ENCODE measurements at places on chromosomes 13 and 19.
A peak's percentile ranks its signal among the peaks of the same experiment; 100 is the strongest.

DNA sequence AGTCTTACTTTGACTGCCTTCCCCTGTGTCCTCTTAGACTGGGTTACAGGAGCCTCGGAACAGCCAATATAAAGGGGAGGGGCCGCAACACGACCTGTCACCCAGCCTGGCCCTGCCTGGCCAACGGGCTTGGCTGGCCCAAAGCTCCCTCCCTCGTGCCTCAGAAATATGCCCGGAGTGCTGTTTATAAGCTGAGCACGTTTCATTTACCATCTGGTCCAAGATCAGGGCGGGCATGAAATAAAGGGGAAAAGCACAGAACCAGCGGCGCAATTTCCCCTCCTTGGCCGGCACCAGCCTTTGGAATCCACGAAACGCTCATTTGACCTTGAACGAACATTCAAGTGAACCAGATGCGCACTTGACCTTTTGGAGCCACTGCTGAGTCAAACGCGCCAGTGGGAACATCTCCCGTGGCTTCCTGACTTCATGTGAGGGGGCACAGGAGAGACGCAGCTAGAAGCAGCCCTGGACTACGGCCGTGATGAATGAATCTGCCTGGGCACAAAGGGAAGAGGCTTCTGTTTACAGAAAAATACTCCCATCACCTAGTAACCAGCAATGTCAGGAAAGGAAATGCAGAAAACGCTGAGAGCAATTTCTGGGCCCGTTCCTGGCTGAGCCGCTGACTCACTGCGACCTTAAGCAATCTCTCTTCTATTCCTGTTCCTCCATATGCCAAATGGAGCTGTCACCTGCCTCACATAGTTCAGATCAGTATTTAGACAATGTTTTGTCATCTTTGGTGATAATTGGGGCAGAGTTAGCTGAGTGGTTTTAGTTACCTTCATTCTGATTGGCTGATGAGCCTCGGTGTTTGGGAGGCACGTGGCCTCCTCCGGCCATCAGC lies 53.3 kb downstream of the RFX2 start:
- peak; percentile 62 for DNase-seq

DNA sequence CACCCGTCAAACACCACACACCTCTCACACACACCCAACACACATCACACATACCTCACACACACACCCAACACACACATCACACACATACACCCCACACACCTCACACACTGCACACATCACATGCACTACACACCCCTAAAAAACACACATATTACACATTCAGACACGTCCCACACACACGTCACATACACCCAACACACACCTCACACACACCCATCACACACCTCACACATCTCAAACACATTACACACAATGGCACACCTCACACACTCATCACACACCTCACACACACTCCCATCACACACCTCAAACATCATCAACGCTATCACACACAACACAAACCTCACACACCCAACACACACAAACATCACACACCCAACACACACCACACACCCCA lies 133.1 kb downstream of the CRYL1 start:
- DNase-seq: no peak

- no peak for DNase-seq
Measured at GRCh38 chr13:28301839-28302238, 163.5 kb downstream of the PAN3 start.

GRCh38 chr13:100440751-100441425 lies 147.7 kb downstream of the GGACT start:
- no peak for DNase-seq

GRCh38 chr19:13160557-13160956 lies 10.3 kb downstream of the IER2 start:
- no peak for DNase-seq

DNA sequence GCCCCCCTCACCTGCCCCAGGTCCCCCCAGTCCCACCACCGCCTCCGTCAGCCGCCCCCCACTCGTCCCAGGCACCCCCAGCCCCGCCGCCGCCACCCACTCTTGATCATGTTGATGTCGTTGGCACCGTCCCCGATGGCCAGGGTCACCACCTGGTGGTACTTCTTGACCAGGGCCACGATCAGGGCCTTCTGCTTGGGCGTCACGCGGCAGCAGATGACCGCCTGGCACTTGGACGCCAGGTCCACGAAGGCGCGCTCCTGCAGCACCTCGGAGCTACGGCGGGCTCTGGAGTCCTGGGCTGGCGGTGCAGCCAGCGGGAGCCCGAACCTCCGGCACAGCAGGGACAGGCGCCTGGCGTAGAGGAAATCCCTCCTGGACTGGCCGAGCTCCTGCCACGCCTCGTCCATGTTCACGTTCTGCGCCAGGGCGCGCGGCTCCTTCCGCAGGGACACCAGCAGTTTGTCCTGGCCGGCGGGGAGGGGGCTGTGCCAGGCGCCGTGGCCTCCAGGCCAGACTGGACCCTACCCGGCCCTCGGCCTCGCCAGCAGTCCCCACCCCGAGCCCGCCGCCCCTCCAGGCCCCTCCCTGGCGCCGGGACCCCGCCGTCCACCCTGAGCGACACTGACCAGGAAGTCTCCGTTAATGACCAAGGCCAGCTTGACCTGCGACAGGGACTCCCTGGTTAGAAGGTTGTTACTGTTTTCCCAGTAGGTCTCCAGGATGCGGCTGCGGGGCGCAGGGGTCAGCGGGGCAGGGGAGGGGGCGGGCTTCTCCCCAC lies 22.6 kb downstream of the ATP8B3 start:
- no peak for DNase-seq

- no peak for DNase-seq
Measured at GRCh38 chr13:101035119-101035620, 360.6 kb upstream of the TMTC4 start.

- DNase-seq: no peak
Measured at GRCh38 chr13:23081901-23082300, 98.9 kb upstream of the SGCG start.

DNA sequence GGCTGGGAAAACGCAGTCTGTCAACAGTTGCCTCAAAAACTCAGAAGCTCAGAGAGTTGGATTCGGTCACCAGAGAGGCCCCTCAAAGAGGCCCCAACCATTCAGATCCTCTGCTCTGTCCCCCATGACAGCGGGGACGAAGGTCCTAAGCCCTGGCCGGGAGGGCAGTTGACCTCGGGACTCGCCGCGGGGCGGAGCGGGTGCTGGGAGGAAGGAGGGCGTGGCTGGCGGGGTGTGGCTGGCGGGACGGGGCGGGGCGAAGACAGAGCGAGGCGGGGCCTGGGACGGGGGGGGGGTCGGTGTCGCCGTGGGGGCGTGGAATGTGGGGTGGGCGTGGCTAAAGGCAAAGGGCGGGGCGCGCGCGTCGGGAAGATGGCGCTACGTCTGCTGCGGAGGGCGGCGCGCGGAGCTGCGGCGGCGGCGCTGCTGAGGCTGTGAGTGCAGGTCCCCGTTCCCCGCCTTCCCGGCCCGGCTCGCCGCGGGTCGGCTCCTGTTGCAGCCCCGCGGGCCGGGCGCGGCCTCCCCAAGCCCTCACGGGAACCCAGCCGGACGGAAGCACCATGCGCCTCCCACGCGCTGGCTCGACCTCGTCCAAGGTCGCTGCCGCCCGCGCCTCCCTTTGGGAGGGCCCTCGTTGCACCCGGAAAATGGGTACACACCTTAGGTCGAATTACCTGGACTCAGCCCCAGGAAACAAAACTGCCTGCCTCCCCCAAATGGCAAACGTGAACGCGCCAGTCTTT lies 105.2 kb downstream of the TM9SF2 start:
- peak; percentile 93 for DNase-seq

DNA sequence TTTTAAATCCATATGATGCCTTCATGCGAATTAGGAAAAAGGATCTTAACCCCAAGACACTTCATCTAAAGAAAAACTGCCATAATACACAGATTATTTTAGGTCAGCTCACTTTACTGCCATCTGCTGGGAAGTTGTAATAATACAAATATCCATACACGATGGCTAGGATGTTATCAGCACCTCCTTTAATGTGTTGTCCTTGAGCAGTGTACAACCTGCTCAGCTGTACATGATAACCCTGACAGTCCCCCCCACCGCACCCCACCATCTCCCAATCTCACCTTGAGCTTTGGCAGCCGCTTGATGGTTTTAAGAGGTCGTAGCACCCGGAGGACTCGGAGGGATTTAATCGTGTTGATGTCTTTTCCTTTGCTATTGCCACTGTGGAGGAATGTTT lies 112.2 kb downstream of the IER2 start:
- DNase-seq: peak; percentile 74

GRCh38 chr19:43820098-43820883 lies 6.8 kb upstream of the ZNF283 start:
- DNase-seq: peak; percentile 20

GRCh38 chr19:50820086-50820485 lies 3.5 kb downstream of the KLK1 start:
- DNase-seq: no peak

GRCh38 chr13:45385907-45386553 lies 32.1 kb downstream of the SLC25A30 start:
- DNase-seq: no peak

- no peak for DNase-seq
Measured at GRCh38 chr19:731000-731399, 19.9 kb upstream of the MISP start.

- peak; percentile 67 for DNase-seq
Measured at GRCh38 chr19:15264061-15264932, 32.0 kb upstream of the EPHX3 start.

- DNase-seq: no peak
Measured at GRCh38 chr13:69194130-69194529, 913.5 kb upstream of the ATXN8OS start.

DNA sequence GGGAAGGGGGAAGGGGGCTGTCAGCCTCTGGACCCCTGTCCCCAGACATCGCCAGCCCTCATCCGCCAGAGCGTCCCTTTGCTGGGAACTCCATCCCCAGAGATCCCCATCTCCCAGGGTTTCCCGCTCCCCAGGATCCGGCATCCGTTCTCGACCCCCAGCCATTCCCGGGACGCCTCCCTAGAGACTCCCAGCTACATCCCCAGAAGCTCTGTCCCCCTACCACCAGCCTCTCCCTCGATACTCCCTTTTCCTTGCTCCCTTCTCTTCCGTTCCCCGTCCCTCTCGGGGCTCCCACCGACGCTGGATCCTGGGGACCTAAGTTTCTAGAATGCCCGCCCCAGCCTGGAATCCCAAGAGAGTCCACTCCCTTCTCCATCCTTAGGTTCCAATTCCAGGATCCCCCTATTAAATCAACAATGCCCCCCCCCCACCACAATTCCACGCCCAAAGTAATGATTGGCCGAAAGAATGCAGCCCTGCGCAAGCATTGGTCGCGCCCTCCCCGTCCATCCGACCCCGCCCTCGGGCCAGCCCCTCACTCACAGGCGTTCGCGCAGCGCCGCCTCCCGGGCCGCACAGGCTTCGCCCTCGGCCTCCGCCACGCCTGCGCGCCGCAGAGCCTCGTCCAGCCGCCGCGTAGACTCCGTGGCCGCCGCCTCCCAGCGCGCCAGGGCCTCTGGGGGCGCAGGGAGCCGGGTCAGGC lies 3.2 kb downstream of the CCDC194 start:
- DNase-seq: peak; percentile 81

GRCh38 chr13:95437561-95437960 lies 115.0 kb upstream of the CLDN10 start:
- DNase-seq: no peak

DNA sequence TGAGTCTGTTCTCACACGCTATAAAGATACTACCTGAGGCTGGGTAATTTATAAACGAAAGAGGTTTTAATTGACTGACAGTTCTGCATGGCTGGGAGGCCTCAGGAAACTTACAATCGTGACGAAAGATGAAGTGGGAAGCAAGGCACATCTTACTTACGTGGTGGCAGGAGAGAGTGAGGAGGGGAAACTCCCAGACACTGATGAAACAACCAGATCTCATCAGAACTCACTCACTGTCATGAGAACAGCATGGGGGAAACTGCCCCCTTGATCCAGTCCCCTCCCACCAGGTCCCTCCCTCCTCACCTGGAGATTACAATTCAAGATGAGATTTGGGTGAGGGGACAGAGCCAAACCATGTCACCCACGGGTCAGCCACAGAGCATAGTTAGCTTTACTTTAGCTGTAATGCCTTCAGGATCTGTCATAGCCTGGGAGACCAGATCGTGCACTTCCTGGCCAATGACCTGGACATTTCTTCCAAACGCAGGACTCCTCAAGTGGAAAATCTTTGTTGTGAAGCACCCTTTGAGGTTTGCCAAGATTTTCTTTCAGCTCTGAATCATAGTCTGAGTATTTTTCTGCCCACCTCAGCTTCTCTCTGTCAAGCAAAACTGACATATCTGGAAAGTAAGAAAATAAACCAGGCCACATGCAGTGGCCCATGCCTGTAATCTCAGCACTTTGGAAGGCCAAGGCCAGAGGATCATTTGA lies 25.2 kb upstream of the HIF3A start:
- DNase-seq: no peak

GRCh38 chr19:45446944-45447343 lies 20.9 kb upstream of the FOSB start:
- no peak for DNase-seq

GRCh38 chr19:55373306-55373992 lies 3.2 kb upstream of the TMEM190 start:
- no peak for DNase-seq

DNA sequence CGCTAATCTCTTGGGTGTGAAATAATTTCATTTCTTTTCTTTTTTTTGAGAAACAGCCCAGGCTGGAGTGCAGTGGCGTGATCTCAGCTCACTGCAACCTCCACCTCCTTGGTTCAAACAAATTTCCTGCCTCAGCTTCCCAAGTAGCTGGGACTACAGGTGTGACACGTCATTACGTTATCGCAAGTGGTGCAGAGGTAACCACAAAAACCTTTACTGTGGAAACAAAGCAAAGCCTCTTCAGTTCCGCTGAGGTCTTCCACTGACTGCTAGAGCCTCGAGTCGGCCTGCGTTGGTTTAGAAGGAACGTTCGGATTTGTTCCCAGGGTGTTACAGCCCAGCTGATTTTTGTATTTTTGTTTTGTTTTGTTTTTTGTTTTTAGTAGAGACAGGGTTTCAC lies 2.0 kb upstream of the ZNF784 start:
- DNase-seq: peak; percentile 76

- DNase-seq: no peak
Measured at GRCh38 chr13:113087923-113088690, 17.5 kb upstream of the F7 start.

GRCh38 chr19:45643024-45643926 lies 4.1 kb upstream of the EML2 start:
- DNase-seq: peak; percentile 91

GRCh38 chr13:76884186-76884906 lies 1.9 kb downstream of the KCTD12 start:
- DNase-seq: peak; percentile 7

DNA sequence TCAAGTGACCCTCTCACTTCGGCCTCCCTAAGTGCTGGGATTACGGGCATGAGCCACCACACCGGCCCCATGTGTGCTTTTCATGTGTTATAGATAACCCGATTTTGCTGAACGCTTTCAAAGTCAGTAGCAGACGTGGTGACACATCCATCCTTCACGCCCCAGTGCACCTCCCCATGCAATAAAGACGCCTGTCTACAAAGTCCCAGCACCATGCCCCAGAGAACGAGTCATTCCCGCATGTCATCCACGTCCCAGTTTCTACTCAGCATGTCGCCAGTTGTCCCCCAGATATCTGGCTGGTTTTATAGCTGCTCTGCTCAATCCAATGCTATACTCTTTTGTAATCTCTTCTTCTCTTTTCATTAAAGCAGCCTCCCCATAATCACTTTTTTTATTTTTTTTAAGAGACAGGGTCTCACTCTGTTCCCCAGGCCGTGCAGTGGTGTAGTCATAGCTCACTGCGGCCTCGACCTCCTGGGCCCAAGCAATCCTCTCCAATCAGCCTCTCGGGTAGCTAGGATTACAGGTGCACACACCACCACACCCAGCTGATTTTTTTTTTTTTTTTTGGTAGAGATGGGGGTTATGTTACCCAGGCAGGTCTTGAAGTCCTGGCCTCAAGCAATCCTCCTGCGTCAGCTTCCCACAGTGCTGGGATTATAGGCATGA lies 42.5 kb downstream of the DNM2 start:
- DNase-seq: peak; percentile 42

GRCh38 chr19:38850436-38850975 lies 720 bp upstream of the HNRNPL start:
- DNase-seq: no peak
